ENCODE measurements at places on chromosomes 7 and 10.

DNA sequence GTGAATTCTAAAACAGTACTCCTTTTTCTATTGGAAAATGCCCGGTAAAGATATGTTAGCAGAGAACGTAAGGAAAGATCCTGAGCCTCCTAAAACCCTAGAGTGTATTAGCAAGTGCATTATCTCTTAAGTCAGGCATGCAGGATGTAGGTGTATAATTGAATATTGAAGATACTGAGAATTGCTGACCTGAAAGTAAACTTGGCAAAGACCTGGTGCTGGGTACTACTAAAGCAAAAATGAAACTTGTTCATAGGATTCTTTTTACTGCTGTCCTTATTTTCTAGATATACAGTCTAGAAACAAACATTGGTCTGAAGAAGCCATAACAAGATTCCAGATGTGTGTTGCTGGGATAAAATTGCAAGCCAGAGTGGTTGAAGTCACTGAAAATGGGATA lies 18.8 kb upstream of the VWA2 start:
- no peak for DNase-seq

DNA sequence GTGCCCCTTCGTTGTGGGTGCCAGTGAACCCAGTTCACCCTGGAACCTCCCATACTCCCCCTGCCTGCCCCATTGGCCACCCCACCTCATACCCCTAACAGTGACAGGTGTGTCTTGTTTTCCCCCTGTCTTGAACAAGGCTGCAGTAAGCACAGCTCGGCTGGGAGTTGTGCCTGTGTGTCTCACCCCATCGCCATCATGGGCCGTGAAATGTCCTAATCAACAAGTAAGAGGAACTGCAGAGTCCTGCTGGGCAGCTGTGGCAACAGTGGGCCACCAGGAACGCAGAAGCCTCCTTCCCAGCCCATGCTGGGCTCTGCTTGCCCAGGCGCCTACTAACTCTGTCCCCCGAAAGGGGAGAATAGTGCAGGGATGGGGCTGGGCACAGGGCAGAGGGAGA lies 91.6 kb downstream of the C10orf105 start:
- no peak for DNase-seq

- no peak for DNase-seq
These were observed 150.0 kb downstream of the ZMYND11 start for GRCh38 chr10:285216-285615.

DNA sequence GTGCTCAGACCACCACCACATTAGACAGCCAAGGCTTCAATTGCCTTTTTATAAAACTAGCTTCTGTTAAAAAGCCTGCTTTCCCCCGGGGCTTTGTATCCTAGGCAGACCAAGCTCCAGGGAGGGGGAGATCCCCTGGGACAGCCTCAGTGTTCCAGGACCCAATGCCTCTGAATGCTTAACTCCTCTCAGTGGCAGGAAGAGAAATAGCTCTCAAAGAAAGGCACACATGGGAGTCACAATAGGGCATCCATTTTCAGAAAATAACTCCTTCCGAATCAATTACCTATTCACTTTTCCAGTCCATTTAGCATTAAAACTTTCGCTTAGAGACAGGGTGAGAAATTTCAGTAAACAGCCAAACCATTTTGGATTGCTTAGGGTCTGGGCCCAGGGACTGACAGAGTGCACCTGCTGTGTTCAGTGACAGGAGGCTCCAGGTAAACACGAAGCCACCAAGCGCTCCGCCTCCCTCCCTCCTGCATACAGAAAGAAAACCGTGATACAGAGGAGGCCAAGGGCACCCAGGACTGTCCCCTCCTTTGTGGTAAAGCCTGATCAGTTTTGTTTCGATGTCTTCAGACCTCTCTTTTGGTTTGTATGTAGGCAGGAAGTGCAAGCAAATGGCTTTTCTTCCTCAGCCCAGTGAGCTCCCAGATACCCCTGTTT lies 599.7 kb downstream of the KCNMA1 start:
- DNase-seq, result no peak

DNA sequence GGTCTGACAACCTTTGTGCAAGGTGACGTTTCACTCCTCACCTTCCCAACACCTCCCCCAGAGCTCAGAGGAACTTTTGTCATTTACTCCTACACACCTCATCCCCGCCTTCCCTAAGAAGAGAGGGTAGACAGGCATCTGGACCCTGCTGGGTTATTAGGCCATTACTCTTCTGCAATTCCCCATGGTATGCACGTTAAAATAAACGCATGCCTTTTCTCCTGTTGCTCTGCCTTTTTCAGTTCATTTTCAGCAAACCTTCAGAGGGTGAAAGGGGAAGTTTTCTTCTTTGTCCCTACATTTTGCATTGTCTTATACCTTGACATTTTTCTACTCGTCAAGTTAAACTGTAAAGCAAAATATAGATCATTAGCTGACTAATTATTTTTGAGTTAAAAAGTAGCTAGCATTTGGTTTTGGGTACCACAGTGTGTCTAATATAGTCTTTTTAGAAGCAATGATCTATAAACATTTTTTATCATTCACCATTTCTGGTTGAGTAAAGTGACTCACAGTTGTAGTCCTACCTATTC lies 10.5 kb upstream of the EDRF1 start:
- DNase-seq, result no peak

GRCh38 chr7:150385302-150385723 lies 6.2 kb downstream of the ZNF775 start:
- no peak for DNase-seq

- no peak for DNase-seq
These were observed 133.8 kb upstream of the PLXNA4 start for GRCh38 chr7:132709971-132710567.

DNA sequence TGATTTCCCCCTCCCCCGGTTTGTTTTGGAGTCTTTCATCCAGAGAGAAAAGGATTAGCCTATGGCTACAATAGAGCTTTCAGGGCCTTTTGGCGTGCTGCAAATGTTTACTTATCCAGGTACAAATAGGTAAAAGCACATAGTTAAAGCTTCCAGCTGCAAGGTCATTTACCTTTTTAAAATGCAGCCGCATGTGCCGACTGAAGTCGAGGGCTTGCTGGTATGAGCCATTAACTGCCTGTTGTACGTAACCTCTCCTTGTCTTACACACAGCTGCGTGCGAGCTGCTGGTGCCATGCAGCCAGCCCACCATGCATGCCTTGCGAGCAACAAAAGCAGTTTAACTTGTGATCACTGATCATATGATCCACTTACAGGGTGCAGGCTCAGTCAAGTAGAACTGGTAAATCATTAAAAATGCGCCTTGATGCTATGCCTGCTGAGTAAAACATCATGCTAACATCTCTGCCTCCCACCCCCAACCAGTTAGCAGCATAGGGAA lies 866.4 kb downstream of the LRMDA start:
- no peak for DNase-seq

All from posterior cingulate gyrus (tissue), 11 donors.